ENCODE measurements at places on chromosomes 6 and 20.

DNA sequence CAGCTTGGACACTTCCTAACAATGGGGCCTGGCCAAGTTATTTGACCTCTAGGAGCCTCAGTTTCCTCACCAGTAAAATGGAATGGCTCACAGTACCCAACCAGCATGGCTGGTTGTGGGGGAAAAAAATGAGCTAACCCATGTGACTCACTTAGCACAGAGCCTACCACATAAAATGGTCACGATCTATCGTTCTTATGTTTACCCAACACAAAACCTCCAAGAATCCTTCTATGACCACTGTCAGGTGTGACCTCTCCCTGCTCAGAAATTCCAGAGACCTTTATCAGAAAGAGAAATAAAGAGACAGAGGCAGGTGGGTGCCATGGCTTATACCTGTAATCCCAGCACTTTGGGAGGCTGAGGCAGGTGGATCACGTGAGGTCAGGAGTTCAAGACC, 39.4 kb downstream of the BPIFB1 start:
- DNase-seq: no peak

GRCh38 chr6:118419448-118420394, 128.4 kb upstream of the PLN start:
- no peak for DNase-seq

- no peak for DNase-seq
Measured at GRCh38 chr20:50196248-50196647, 5.6 kb downstream of the CEBPB start.

- no peak for DNase-seq
Measured at GRCh38 chr6:106249658-106250057, 75.9 kb downstream of the ATG5 start.

GRCh38 chr20:12153628-12154027, 235.9 kb downstream of the BTBD3 start:
- DNase-seq: peak; percentile 76

DNA sequence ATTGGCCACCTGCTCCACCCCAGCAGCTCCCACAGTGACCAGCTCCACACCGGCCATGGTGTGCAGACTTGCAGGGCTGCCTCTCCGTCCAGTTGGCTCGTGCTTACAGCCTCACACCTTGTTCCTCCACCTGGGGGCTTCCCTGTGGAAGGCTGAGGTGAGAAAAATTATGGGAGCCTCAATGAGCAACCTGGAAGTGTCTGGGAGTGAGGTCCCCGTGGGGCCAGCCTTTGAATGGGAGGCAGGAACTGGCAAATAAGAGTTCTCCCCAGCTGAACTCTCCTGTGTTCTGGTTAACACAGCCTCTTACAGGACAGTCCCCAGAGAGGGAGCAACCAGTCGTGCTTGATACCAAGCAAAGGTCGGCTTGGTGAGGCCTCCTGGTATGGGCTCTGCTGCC, 3.8 kb upstream of the PFDN4 start:
- no peak for DNase-seq

DNA sequence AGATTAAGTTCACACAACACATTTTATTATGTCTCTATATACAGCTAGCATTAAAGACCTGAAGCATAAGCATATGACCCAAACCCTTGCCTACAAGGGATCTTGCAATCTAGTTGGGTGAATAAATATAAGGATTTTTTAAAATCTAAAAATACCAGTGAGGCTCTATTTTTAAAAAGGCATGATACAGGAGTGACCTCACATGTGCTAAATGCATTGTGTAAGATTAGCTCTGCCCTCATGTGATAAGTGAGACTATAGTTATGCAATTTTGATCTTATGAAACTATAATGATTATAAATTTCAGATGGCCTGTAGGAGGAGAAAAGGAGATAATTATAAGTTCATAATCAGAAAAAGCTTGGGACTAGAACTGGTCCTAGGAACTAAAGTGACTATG, 451.0 kb upstream of the MAN1A1 start:
- DNase-seq: peak; percentile 12

- DNase-seq: peak; percentile 75
Measured at GRCh38 chr20:48823960-48824498, 3.8 kb downstream of the PREX1 start.

DNA sequence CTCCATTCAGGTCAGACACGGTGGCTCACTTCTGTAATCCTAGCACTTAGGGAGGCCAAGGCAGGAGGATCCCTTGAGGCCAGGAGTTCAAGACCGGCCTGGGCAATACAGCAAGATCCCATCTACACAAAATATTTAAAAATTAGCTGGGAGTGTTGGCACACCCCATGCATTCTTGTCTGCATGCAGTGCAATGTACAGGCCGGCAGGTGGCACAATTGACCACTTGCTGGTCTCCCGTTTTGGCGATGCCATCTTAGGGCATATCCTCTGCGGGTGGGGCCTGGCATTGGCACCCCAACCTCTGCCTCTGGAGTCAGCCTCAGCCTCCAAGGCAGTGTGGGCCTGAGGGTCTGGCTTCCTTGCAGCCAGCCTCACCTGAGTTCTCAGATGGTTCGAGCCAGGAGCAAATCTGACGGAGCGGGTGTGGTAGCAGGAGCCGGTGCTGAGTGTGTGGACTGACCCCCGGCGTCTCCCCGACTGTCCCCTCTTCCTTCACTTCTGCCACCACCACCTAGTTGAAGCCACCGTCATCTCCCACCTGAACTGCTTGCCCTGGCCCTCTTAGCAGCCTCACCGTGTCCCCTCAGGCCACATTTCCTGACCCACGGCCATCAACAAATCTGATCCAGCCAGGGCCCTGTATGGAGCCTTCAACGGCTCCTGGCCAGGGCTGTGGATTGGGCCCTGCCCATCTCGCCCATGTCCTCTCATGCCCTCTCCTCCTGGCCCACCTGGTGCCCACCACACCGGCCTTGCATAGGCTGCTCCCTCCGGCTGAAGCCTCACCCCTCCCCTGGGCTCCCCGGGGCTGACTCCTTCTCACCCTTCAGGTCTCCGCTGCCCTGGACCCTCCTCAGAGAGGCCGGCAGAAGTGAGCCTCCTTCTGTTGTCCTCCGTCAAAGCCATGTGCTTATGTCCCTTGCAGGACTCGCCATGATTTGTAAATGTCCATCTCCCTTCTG, 44.0 kb downstream of the EFCAB8 start:
- peak; percentile 56 for DNase-seq

GRCh38 chr6:134741200-134741536, 208.7 kb downstream of the ALDH8A1 start:
- no peak for DNase-seq

- DNase-seq: no peak
Measured at GRCh38 chr6:49766762-49767161, 20.3 kb downstream of the PGK2 start.

- no peak for DNase-seq
Measured at GRCh38 chr6:3235486-3235885, 8.0 kb upstream of the TUBB2B start.

DNA sequence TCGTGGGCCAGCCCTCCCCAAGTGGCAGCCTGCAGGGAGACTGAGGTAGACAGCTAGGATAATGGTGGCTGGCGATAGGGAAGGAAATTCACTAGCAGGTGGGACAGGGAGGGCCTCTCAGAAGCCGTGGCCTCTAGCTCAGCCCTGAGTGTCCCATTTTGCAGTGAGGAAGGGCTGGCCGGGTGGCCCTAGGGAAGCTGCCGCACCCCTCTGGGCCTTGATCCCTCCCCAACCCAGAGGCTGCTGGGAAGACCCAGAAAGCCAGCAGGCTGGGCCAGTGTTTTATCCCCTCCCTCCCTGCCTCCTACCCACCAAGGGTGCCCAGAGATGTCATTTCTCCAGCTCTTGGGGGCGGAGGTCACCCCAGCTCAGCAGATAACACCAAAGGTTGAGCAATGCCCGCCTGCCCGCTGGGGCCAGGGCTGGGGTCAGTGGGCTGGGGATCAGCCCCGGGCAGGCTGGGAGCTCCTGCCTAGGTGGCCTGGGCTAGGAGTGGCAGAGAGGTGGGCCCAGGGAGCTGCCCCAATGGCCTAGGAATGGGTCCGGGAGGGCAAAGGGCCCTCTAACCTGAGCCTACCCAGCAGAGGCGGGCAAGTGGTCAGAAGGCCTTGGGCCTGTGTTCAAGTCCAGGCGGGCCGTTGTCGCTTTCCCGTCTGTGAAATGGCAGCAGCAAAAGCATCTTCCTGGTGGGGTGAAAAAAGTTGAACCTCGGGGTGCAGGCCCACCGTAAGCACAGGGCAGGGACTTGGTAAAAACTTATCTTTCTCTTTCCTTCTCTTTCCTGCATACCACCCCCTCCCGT, 1.6 kb upstream of the CEBPB start:
- no peak for DNase-seq

GRCh38 chr20:39849664-39850063, 839.4 kb downstream of the MAFB start:
- DNase-seq: peak; percentile 93

GRCh38 chr20:4508773-4509172, 212.9 kb upstream of the PRND start:
- no peak for DNase-seq

DNA sequence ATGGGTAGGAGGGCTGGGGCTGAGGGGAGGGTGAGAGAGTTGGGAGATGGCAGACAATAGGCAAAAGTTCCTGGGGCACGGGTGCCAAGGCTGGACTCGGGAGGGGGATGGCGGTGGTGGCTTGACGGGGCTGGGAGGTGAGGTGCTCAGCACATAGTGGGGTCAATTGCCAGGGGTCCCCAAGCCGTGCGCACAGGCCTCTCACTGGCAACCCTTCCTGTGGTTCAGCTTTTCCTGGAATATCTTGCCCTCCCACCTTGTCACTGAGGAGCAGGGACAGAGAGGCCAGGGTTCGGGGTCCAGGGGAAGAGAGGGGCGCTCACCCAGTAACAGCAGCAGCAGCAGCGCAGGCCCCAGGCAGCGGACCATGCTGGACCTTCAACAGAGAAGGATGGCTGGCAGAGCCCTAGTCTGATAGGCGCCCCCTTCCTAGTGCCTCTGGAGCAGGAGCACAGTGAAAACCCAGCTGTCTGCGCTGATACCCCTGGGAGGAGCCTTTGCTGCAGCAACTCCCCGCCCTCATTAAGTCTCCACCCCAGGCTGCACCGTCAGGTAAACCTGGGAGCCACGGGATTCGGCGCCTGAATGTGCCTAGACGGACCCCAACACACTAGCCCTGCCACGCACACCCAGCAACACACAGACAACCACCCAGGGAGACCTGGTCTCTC, at the start of gene GFRA4:
TSS of gene GFRA4 (minus strand) at position 369 of the 671 bp plus-strand sequence. CDS start at position 369, 0 bp downstream.
- no peak for DNase-seq

DNA sequence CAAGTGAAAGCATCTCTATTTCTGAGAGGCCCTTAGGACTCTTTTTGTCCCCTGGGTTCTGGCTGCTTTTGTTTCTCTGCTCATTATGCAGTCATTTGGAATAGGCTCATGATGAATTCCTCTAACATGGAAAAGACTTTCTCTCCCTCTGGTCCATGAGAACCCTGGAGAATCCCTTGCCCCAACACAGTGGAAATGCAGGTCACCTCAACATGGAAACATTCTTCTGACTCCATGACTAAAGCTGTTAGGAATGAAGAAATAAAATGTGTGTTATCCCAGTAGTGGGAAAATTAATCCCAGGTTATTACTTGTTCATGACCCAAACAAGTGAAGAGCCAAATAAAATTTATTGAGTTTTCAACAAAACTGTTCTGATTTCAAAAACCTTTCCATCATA, 458.6 kb downstream of the EPM2A start:
- DNase-seq: no peak

DNA sequence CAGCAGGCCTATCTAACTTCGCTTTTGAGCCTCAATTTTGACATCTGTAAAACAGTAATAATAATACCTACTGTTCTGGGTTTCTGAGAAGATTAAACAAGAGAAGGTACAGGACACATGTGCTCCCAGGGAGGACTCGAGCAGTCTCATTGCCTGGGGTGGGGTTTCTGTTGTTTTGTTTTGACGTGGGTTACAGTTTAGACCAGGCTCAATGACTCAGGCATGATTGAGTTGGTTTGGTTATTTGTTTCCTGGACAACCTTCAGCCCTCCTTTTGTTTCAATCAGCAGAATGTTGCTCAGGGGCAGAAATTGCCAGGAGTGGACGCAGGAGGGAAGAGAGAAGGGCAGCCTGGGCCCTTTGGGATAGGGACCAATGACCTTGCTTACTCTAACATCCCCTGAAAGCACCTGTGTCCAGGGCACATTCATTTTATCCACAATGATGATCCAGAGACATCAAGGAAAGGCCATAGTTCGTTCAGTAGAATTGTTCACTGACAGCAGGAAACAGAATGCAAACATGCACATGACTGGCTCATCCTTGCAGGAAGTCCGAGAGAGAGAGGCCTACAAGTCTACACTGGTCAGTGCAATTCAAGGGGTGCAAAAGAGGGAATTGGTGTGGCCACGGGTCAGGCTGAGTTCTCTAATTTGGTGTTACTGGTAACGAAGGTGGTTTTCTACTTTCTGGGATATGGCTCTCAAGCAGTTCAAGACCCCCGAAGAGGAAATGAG, 74.5 kb upstream of the MRPS10 start:
- peak; percentile 58 for DNase-seq

DNA sequence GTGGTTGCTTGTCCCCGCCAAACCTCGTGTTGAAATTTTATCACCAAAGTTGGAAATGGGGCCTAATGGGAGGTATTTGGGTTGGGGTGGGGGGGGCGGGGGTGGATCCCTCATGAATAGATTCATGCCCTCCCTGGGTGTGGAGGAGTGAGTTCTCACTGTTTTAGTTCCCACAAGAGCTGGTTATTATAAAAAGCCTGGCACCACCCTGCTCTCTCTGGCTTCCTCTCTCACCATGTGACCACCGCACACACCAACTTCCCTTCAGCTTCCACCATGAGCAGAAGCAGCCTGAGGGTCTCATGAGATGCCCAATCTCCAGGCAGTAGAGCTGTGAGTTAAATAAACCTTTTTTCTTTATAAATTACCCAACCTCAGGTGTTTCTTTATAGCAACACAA, 111.3 kb downstream of the PRDM1 start:
- no peak for DNase-seq

GRCh38 chr6:11878029-11878428, 99.4 kb upstream of the ADTRP start:
- no peak for DNase-seq

- DNase-seq: peak; percentile 58
Measured at GRCh38 chr6:11535801-11536230, 1.7 kb upstream of the TMEM170B start.

GRCh38 chr6:75188221-75188925, 17.5 kb downstream of the COL12A1 start:
- no peak for DNase-seq

- DNase-seq: peak; percentile 66
Measured at GRCh38 chr20:49983848-49984408, 1.1 kb downstream of the SNAI1 start.

DNA sequence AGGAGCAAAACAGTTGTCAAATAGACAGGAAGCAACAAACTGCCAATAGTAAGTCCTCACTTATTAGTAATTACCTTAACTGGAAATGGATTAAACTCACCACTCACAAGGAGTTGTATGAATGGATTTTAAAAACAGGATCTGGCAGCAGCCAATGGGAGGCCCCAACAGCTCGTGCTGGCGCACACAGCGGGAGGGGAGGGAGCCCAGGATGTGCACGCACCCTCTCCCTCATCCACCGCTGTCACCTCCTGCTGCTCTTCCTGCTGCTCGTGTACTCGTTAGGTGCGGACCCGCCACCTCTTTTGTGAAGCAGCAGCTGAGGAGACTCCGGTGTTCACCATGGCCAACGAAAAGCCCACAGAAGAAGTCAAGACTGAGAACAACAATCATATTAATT, at the start of gene SUMO4:
TSS of gene SUMO4 (plus strand) at position 213 of the 400 bp plus-strand sequence. CDS start at position 343, 130 bp downstream.
- DNase-seq: no peak

All from fibroblast of the aortic adventitia (primary cell).